ENCODE measurements at places on chromosomes 11 and 22.
A peak's percentile ranks its signal among the peaks of the same experiment; 100 is the strongest.

- no peak for DNase-seq
Observed at GRCh38 chr11:70680781-70681281, 282.5 kb downstream of the CTTN start.

DNA sequence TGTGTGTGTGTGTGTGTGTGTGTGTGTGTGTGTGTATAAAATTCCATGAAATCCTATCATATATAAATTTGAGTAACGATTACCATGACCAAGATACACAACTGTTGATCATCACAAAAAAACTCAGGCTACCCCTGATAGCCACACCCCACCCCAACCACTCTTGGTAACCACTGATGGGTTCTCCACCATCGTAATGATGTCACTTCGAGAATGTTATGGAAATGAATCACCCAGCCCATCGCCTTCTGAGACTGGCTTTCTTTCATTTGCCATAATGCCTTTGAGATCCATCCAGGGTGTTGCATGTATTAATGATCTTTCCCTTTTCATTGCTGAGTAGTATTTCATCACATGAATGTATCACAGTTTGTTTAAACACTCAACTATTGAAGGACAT is 496.0 kb downstream of the MIAT start:
- DNase-seq: no peak

DNA sequence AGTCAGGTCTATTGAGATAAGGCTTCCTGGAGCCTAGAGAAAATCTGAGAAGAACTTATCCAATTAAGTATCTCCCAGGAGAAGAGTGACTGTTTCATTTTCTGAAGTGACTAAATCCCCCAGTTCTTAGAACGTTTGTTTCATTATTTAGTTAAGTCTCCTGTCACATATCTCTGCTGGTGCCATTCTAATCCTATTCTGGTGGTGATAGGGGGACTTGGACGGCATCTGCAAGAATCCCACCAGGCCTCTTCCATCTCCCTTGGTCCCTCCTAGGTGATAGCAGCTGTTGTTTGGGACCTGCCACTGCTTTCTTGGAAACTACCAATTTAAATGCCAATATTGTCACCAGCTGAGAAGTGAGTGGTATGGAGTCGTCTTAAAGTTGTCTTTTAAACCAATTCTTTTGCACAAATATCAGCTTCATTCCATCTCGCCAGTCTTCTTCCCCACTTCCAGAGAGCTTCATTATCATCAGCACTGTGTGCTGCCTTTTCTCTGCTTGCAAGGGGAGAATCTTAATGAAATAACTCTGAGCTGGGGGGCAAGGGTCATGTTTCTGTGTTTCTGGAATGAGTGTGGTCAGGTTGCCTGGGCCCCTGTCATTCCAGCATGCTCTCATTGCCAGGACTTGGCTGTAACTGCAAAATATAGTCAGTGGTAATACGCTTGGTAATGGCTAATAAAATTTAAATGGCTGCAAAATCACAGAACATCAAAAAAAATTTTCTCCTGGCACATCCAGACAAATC is 104.8 kb downstream of the LDLRAD3 start:
- no peak for DNase-seq

GRCh38 chr11:77215106-77215505 is 86.4 kb downstream of the GDPD4 start:
- DNase-seq: no peak

DNA sequence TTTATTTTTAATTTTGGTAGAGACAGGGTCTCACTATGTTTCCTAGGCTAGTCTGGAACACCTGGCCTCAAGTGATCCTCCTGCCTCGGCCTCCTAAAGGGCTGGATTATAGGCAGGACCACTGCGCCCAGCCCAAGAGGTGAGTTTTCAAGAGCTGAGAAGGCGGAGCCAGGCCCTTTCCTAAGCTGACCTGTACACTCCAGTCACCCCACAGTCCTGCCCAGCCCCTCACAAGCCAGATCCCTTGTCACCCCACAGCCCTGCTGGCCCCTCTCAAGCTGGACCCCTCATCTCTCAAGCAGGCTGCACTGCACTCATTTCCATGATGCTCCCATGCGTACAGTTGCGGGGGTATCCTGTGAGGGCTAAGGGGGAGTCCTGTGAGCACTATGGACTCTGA is 2.9 kb downstream of the DENND6B start:
- DNase-seq: no peak

DNA sequence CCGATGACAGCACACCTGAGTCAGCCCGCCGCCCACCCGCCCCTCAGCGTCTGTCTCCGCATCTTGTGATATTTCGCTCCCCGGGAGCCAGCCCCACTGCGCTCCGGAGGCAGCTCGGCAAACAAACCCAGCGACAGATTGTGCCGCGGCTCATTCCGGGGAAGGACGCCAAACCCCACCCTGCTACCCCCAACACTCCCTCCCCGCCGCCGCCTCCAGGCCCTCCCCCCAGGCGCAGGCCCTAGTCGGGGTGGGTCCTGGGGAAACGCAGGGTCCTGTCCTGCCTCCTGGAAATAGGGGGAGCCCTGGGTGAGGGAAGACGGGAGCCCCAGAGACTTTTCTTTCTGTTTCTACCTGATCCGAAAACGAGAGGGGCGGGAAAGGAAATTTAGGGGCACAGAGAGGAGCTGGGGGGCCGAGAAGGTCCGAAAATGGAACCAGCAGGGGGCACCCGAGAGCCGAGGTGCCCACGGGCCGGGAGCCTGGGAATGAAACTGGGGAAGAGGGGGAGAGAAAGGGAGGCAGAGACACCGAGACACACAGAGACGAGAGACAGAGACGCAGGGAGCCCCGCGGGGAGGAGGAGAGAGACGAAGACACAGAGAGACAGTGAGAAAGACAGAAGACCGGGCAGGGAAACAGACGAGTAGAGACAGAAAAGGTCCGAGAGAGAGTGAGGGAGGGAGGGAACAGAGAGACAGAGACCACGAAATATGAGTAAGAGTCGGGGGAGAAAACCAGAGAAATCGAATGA is 1.7 kb upstream of the RTN4RL2 start:
- DNase-seq: peak; percentile 43

- DNase-seq: no peak
Observed at GRCh38 chr11:75191330-75191717, 40.4 kb downstream of the SLCO2B1 start.

DNA sequence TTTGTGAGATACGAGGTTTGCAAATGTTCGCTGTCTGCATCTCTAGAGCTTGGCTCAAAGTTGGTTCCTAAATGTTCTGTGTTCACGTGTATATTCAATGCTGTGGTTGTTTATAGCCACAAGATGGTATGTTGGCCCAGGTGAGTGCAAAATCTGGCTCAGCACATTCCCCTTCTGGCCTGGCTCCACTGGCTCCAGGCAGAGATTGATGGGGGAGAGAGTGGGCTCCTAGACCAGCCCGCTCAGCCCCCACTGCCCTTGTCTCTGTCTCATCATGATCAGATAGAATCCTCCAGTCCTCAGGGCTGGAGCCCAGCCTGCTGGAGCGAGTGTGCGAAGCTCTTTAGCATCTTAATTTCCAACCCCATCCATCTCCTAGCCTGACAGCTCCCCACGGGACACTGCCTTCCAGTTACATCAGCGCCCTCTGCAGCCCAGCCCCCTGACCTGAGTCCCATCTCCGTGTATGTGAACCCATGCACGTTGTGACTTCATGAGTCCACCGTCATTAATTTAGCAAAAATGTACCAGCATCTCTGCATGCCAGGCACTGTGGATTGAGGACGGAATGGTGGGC is 2.0 kb downstream of the P2RX3 start:
- no peak for DNase-seq

DNA sequence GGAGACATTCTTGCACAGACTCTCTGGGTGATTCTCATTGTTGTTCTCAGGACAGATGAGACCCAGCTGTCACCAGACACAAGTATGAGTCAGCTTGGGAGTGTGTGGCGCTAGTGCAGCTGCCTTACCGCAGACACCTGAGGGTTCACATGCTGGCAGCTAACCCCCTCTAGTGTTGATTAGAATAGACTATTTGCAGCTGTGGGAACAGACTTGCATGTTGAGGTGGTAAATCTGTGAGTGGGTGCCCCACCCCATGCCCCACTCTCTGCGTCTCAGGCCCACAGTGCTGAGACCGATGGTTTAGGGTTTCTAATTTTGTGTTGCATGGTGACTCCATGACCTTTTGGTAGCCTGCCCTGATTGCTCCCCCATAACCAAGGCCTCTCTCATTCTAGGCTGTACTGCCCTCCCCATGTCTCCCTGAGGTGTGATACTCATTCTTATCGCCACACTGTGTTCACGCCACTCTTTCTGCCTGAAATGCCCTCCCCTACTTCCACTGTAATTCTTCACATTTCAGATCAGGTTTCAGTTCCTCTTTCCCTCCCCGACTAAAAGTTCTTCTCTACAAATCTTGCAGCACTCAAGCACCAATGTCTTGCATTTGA is 73.7 kb upstream of the KIRREL3 start:
- no peak for DNase-seq

DNA sequence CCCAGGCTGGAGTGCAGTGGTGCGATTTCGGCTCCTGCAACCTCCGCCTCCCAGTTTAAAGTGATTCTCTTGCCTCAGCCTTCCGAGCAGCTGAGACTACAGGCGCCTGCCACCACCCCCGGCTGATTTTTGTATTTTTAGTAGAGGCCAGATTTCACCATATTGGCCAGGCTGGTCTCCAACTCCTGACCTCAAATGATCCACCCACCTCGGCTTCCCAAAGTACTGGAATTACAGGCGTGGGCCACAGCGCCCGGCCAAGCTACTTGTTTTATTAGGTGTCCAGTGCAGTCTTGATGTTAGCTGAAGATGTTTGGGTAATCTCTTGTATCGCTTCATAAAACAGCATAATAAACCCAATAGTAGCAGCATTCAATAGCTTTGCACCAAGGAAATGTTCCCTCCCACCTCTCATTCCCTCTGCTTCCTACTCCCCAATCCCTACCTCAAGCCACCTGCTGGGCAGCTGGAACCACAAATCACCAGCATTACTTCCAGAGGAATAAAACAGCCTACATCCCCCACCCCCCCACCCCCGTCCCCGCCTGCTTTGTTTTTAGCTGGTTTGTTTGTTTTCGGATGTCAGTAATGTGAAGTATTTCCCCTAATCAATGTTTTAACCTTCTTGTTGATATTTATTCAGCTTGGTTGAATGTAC is 11.0 kb upstream of the GRIK4 start:
- no peak for DNase-seq

DNA sequence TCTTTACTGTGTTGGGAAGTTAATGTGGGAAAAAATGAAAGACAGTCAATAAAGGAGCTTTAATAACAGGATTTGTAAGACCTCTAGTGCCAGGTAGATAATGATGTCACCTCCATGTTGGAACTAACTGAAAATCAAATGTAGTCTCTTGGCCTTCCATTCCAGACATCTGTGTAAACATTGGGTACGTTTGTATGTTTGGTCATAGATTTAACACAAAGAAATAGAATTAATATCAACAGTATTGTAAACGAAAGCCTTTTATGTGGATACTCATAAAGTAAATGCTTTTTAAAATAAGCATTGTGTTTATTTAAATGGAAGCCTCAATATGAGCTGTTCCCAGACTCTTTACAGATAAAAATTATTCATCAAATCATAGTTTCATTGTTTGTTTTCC is 605.7 kb downstream of the METTL15 start:
- no peak for DNase-seq

DNA sequence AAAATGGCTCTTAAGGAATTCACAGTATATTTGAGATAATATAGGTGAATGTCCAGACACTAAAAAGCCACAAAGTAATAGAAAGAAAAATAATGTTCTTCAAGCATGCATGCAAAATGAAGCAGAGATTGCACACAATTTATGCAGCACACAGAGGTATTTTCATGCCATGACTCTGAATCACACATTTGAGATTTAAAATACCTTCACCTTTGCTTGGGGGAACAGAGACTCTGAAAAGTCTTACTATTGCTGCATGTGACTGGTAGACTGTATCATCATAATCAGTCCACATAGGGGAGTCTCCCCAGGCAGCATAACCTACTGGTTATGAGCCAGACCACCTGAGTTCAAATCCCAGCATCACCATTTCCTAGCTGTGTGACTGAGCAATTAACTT is 96.2 kb downstream of the RCN1 start:
- no peak for DNase-seq

DNA sequence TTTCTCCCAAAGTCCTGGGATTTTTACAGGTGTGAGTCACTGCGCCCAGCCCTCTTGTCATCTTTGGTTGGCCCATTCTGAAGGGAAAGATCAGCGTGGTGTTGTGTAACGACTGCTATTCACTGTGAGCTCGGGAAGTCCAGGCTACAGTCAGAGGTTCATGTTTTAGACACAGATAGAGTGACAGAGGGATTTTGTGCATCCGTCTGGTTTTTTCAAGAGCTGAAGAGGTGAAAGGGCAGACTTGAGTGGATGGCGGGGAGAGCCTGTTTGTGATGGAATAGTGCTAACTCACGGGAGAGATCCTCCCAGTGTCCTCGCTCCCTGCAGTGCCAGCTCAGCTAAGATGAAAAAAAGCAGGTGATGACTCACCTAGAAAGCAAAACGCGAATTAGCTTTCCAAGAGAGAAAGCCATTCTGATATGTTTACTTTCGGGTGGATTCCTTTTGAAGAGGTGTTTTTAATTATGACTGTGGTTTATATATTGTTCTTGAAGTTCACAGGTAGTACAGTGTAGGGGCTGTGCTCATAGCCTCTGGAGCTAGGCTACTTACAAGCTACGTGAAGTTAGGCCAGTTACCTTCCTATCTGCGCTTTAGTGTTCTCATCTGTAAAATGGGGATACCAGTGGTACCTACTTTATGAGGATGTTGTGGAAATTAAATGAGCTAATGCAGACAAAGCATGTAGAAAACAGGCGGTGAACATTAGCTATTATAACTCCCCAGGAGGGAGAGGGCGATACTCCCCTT is 67.2 kb downstream of the C11orf91 start:
- no peak for DNase-seq

- DNase-seq: no peak
Observed at GRCh38 chr11:120398132-120398531, 61.9 kb downstream of the ARHGEF12 start.

- DNase-seq: no peak
Observed at GRCh38 chr11:110777775-110778174, 65.5 kb upstream of the ARHGAP20 start.

DNA sequence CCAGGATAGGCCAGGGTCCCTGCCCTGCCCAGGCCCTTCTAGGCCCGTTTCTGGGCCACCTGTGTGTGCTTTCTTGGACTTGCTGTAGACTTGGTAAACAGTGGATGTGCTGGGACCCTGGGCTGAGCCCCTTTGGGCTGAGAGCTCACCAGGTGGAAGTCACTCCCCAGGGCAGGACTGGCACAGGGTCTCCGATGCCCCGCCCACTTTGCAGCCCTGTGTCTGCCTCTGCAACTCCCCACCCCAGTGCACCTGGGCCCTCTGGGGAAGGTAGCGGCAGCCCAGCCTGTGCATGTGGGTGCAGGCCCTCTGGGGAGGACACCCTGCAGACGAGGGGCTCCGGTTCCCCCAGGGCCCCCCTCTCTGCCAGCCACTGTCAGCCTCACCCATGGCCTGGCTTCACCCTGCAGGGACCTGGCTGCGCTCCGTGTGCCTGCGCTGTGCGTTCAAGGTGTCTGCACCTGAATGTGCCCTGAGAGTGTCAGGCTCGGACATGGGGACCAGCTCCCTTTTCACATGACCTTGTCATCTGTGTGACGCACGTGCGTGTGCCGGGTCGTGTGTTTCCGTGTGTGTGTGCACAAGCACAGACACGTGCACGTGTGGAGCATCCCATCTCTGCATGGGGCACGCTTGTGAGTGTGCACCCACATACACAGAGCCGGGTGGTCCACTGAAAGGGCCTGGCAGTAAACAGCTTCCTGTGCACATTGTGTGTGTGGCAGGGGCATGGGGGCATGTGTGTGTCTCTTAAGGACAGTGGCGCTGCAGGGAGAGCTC is 118.5 kb downstream of the KCNQ1OT1 start:
- DNase-seq: peak; percentile 7
